ENCODE measurements at places on chromosomes 2 and 18.

GRCh38 chr2:218814540-218815243 is 16.9 kb downstream of the PRKAG3 start:
- no peak for DNase-seq

GRCh38 chr18:5893956-5894610 is 1.2 kb downstream of the TMEM200C start:
- DNase-seq = no peak

DNA sequence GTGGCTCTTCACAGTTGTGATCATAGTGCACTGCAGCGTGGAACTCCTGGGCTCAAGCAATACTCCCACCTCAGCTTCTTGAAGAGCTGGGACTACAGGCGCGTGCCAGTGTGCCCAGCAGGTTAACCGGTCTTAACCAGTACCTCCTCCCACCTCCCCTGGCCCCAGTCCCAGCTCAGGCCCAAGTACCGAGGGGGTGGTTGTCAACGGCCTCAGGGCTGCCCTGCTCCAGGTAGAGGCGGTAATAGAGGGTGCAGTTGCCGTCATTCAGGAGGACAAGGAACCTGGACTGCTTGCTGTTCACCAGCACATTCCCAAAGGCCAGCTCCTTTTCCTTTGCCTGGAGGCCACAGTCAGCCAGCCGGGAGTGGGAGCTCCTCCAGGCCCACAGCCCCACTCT is 19.7 kb downstream of the CFAP65 start:
- DNase-seq = no peak

DNA sequence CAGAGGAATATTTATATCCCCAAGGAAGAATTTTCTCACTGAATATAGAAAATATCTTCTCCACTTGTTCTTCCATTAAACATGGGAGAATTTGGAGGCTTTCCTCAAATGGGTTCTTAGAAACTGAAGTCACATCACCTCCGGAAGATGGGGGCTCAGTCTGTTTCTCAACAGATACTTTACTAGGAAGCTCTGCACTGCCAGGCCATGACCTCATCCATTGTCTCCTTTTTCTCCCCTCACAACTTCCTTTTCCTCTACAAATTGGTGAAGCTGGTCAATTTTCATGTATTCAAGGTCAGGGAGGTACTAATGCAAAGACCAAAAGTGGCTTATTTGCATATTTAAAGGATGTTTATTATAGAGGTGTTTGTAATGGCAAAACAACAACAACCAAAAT is 173.1 kb downstream of the RNF152 start:
- no peak for DNase-seq

DNA sequence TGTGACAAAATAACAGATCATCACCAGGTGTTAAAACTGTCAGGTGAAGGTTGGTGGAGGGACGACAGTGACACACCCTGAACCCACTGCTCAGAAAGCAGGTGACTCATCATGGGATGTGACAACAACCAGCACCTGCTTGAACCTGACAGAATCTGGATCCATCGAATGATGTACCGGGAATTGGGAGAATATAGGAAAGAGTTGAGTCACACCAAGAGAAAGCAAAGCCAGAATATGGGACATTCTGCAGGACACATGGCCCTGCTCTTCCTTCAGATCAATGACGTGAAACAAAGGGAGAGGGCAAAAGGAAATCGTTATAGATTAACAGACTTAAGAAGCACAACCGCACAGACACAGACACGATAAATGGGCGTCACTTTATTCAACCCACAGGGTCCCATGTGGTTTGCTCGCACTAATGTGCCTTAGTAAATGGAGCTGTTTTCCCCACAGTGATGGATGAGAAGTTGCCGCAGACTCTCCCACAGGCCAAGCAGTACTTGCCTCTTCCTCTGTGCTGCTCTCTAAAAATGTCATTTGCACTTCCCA is 100.1 kb downstream of the CRACDL start:
- DNase-seq = no peak

DNA sequence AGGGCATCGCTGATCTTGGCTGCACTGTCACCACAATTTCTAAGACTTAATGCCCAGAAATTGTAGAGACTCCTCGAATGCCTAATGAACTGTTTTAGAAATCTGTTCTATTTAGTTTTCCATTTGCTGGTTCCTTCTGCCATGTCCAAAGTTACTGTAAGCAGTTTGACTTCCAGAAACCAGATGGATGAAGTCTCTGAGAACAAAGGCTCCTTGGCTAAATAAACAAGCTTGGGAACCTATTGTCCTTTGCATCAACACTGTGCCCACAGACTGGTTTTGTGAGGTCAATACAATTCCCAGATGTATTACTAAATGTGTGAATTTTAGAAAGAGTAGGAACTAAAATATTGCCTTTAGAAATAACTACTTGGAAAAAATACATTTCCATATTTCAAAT is 600.2 kb downstream of the NYAP2 start:
- DNase-seq = no peak

GRCh38 chr2:182144776-182145165 is 159.1 kb downstream of the PPP1R1C start:
- no peak for DNase-seq

- DNase-seq = peak; percentile 34
Observed at GRCh38 chr18:28494151-28494550, 317.2 kb upstream of the CDH2 start.

- DNase-seq = no peak
Observed at GRCh38 chr18:49170925-49171505, 220.2 kb upstream of the SMAD7 start.

DNA sequence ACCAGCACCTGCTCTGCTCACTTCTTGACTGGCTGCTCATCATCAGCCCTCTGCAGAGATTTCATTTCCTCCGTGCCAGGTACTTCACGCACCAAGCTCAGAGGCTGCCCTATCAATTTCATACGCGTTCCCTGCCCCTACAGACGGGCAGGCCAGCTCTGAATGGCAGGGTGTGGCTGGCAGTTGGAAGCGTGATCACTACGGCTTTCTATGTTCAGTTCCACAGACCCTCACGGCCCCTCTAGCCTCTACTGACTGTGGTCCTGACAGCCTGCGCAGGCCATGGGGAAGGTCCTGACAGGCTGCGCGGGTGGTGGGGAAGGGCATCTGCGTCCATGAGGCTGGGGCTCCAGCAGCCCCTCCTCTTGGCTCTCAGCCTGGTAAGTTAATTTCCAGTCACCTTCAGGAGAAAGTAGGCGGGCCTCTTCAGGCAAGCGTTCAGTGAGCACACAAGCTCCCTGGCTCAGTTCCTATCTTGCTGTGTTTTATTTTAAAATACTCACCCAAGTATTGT is 154.8 kb downstream of the ZNF236 start:
- DNase-seq = no peak

GRCh38 chr2:74092275-74092674 is 55.4 kb downstream of the BOLA3 start:
- DNase-seq = no peak

- no peak for DNase-seq
Observed at GRCh38 chr2:85813211-85813981, 59.6 kb downstream of the ATOH8 start.

GRCh38 chr2:55879976-55880375 is 43.6 kb downstream of the EFEMP1 start:
- no peak for DNase-seq

GRCh38 chr2:109586687-109587086 is 27.1 kb downstream of the SEPTIN10 start:
- DNase-seq = no peak

DNA sequence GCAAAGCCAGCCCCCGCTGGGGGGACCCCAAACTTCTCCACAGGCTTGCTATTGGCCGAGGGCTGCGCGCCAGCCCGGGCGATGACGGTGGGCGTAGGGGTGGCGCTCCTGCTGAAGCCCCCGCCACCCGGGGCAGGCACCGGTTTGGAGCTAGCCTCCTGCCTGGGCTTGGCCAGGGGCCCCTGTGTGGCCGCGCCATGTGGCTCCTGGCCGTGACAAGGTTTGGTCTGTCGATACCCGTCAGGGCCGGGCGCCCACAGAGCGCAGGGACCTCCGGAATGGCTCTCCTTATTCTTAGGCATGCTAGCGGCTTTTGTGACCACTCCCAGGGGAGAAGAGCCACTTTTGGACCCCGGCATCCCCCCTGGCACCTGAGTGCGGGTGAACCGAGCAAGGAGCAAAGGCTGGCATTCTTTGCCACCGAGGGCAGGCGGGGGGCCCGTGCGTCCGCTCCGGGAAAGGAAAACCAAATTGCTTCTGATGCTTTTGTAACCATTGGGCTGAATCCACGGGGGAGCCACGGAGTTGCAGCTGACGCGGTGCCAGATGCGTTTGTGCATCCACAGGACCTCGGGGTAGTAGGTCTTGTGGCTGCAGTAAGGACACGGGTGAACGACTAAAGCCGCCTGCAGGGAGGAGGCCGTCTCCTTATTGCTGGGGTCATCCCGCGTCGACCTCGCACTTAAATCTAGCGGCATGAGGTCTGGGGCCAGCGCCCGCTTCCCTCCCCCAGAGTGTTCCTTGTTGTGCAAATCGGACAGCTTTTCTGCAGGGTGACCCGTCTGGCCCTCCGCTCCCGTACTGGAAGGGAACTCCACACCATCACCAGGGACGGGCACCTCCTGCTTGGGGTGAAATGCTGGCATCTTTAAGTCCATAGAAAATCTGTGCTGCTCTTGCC is 115.6 kb downstream of the ZNF516 start:
- no peak for DNase-seq

DNA sequence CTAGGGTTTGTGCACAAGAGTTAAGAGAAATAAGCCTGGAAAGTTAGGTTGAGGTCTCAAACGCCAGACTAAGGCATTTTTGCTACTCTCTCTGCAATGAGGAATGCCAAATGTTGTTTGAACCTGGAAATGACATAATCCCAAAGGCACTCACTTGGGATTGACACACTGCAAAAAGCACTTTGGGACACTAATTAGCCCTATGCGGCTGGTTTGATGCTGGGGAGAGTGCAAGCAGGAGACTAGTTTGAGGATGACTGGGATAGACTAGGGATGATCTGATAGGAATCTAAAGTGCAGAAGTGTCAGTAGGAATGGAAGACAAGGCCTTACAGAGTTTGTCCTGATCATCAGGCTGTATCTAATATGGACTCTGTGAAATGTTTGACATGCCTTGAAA is 469.0 kb downstream of the SLC4A3 start:
- DNase-seq = no peak

DNA sequence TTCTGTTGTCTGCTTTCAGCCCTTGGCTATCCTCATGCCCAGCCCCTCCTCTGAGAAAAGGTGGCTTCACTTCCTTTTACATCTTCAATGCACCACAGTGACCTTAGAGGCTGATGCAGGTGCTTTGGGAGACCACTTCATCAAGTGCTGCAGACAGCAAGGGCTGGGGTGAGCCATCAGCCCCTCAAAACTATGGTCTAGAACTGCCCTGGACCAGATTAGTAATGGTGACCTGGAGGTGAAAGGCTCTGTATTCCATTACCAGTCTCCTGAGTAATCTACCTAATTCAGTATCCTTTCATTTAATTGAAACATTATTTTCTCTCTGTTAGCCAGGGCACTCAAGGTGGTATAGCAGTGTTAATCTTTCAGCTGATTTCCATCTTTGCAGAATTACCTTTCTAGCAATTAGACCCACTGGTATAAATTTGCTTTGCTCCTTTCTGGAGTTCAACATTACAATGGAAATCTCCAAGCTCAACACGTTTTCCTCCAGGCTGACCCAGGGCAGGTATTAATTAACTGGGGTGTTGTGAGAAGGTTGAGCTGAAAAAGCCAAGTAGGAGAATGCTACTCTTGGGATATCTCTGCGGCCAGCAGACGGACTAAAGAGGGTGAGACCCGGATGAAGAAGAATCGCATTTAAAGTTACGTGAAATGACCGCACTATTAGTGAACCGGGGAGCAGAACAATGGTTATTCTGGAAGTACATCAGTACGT is 469.0 kb downstream of the MEIS1 start:
- no peak for DNase-seq

DNA sequence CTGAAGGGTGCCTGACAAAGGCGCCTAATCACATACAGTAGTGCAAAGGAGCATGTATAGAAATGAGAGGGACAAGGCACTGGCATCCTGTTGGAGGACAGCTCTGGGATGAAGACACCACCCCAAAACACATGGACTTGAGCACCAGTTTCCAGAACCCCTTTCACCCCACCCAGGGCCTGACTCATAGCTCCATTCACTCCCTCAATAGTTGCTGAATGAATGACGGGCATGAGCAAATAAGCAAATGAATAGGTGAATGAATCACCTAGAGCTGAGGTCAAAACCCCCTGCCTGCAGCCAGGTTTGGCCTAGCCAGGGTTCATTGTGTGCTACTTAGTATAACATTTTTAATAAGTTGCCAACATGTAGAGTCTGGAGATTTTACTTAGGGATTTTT is 66.3 kb downstream of the NRP2 start:
- DNase-seq = no peak

DNA sequence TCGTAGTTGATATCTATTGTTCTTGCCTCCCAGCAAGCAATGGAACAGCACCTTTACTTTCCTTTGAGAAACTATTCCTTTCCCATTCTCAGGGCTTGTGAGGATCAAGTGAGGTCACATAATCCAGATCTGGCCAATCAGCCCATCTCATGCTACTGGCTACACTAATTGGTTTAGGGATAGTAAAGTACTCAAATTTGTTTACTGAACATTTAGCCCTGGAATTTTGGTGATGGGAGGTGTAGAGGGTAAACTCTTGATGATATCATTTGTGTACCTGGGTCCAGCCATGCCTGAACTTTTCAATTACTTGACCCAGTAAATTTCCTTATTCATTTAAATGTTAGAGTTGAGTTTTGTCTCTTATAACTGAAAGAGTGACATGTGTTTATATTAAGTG is 195.8 kb upstream of the TNP1 start:
- DNase-seq = no peak

DNA sequence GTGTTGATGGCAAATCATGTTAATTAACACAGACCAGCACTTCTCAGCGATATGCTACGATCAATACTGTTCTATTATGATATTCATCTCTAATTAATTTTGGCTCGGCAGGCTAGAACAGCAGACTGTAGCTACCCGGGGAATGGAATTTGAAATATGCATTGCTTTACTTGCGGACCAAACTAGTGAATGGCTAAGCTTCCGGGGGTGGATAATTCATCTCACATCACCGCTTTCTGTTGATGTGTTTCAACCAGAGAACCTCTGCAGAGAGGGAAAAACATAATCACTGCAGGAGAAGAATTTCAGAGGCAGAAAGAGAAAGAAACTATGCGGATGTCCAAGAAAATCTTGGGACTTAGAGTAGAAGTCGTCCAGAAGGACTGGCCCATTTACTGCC is 490.9 kb downstream of the STK39 start:
- no peak for DNase-seq

GRCh38 chr2:223260681-223261080 is 208.7 kb downstream of the KCNE4 start:
- DNase-seq = peak; percentile 4
